ENCODE measurements at places on chromosomes 5 and 9. TPM values are rescaled to one million over a fixed set of nuclear protein-coding genes. Genes with fewer than 3 reads are reported as not detected.

Gene ENTPD2
- 1.7 TPM for total RNA-seq

Gene PPIC
- 71.1 TPM for total RNA-seq

Gene SHC3
- 6.9 TPM for total RNA-seq

GRCh38 chr5:106163233-106163632 is 1507.5 kb downstream of the EFNA5 start:
- H3K27me3 ChIP-seq: no peaks in the 10 kb centered on the region
- H3K36me3 ChIP-seq: no peaks in the 10 kb centered on the region
- H3K27ac ChIP-seq: no peak overlapping the region
- no peak for DNase-seq
- no peaks in the 10 kb centered on the region for H3K4me1 ChIP-seq

- DNase-seq: no peak
- H3K36me3 ChIP-seq: no peaks in the 10 kb centered on the region
- peak overlapping the region; percentile 61 for H3K4me3 ChIP-seq
- H3K4me1 ChIP-seq: peaks cover 2% of the 10 kb centered on the region
- H3K27ac ChIP-seq: no peak overlapping the region
Observed at GRCh38 chr9:33265211-33265865, 489 bp downstream of the CHMP5 start.

DNA sequence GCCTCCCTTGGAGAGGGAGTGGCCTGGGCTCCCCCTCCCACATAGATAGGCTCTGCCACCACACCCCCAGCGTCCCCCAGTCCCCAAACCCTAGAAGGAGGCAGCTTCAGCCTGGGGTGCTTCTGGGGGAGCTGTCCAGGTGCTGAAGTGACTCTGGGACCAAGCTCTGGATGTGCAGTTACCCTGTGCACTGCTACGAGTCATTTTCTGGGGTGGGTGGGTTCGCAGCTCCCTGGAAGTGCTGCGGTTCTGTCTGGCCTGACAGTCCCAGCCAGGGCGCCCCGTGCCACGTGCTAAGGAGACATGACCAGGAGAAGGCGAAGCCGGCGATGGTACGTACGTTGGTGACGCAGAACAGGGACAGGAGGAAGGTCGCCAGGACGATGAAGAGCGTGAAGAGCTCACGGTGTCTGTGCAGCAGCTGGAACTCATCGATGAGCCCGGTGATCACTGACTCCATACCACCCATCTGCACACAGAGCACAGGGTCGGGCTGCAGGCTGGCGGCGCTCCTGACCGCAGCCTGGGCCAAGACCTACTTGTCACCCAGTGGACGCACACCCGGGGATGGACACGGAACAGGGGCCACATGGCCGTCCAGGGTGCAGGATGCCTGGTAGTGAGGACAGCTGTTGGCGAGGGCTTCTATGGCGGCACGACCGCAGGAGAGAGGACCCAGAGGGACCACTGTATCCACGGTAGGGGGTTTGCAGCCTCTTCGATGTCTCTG is 35.7 kb downstream of the SLC6A3 start:
- no peak overlapping the region for H3K27ac ChIP-seq
- peak; percentile 38 for DNase-seq
- H3K4me1 ChIP-seq: no peaks in the 10 kb centered on the region

- peaks cover 3% of the 10 kb centered on the region for H3K4me1 ChIP-seq
- no peaks in the 10 kb centered on the region for H3K27me3 ChIP-seq
- no peak overlapping the region for H3K4me3 ChIP-seq
- H3K27ac ChIP-seq: peak overlapping the region; percentile 5
- no peak for DNase-seq
Observed at GRCh38 chr9:81609782-81610739, 79.3 kb downstream of the TLE1 start.

DNA sequence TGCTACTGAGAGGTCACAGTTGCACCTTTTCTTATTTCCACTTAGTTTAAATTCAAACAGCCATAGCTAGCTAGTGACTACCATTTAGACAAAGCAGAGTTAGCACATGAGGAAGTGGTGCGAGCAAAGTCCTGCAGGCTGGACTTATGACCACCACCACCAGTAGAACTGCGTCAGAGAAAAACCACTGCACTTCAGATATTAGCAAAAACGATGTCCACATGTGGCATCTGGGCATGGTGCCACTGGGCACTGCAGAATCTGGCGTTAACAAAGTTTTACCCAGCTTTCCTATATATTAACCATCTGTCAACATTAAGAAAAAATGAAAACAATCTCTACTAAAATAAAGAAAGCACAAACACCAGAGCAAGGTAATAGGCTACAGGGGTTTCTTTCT is 80.1 kb downstream of the SPTLC1 start:
- no peak for DNase-seq
- no peak overlapping the region for H3K4me3 ChIP-seq
- peaks cover 3% of the 10 kb centered on the region for H3K36me3 ChIP-seq
- no peaks in the 10 kb centered on the region for H3K4me1 ChIP-seq
- H3K27me3 ChIP-seq: no peaks in the 10 kb centered on the region

GRCh38 chr5:132012371-132013005 is 1.0 kb upstream of the ACSL6 start:
- no peaks in the 10 kb centered on the region for H3K36me3 ChIP-seq
- peak; percentile 87 for DNase-seq
- no peak overlapping the region for H3K27ac ChIP-seq

- no peak overlapping the region for H3K4me3 ChIP-seq
- H3K4me1 ChIP-seq: no peaks in the 10 kb centered on the region
- H3K27me3 ChIP-seq: no peaks in the 10 kb centered on the region
Observed at GRCh38 chr9:7117676-7118561, 360.1 kb downstream of the KDM4C start.
